ENCODE measurements at places on chromosomes 16 and 17. TPM values are rescaled to one million over a fixed set of nuclear protein-coding genes. Genes with fewer than 3 reads are reported as not detected.

Gene HASPIN
- not detected for polyA plus RNA-seq

Gene CCL4L2
- polyA plus RNA-seq, result 0.43 TPM

Gene CSH1
- not detected for polyA plus RNA-seq

DNA sequence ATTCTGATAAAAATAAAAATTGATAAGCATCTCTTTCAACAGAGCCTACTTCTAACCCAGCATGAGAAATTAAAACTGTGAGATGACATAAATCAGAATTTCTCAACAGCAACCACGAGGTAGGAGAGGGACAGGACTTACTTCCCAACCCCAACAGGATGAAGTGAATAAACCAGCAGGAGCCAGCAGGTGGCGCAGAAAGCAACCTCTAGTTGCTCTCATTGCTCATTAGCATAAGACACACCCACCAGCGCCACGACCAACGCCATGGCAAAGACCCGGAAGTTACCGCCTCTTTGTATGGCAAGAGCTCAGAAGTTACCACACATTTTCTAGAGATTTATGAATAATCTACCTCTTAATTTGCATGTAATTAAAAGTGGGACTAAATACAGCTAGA is 189.4 kb upstream of the CDH8 start:
- H3K4me3 ChIP-seq, result no peak overlapping the region
- H3K36me3 ChIP-seq, result no peaks in the 10 kb centered on the region
- no peaks in the 10 kb centered on the region for H3K27me3 ChIP-seq

DNA sequence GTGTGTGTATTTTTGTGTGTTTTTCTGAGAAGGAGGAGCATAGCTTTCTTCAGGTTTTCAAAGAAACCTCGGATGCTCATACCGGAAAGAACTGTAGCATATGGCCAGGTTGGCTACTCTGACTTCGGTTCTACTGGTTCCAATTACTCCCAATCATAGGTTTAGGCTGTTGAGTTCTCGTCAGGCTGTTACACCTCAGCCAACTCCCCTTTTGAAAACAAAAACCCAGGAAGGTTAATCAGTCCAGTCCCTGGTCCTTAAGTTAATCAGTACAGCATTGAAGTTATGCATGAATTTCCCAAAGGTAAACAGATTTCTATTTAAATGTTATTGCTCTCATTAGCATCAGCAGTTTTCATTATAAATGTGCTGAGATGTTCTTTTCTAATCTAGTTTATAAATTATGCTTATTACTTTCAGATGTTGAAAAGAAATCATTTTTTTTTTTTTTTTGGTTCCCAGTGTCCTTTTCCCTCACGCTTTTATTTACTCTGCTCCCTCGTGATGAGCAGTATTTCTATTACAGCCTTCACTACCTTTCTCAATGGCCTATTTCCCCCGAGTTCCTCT is 111.0 kb downstream of the NPIPB5 start:
- H3K27ac ChIP-seq, result no peak overlapping the region
- H3K4me3 ChIP-seq, result no peak overlapping the region
- no peaks in the 10 kb centered on the region for H3K4me1 ChIP-seq
- no peak for DNase-seq

DNA sequence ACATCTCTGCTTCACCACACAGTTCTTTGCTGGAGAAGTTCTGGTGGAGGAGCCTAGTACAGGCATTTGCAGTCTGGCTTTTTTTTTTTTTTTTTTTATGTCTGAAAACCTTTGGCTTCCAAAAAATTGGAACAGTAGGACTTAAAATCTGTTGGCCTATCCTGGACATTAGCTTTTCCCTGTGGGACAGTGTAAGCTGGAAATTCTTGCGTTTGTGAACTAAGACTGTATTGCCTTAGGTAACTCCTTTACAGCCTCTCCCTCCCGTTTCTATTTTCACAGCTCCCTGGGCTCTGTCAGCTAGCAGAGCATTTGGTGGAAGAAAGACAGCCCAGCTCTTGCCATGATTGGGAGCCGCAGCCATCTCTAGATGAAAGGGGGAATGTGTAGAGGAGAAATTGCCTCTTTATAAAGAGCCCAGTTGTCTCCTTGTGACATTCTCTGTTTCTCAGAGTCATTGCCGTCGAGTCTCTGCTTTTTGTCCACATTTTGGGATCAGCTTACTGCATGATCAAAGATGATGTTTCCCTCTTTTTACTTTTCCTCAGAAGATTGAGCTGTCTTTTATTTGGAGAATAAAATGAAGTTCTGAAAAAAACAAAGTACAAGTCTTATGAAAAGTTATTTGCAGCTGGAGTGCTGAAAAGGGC is 227.5 kb downstream of the SPECC1 start:
- no peaks in the 10 kb centered on the region for H3K27me3 ChIP-seq
- DNase-seq, result no peak
- H3K4me3 ChIP-seq, result no peak overlapping the region
- H3K36me3 ChIP-seq, result peaks cover 13% of the 10 kb centered on the region
- no peak overlapping the region for H3K27ac ChIP-seq

Measured in small intestine (tissue), 16 donors.